ENCODE measurements at places on chromosomes 5 and 9. TPM values are rescaled to one million over a fixed set of nuclear protein-coding genes. Genes with fewer than 3 reads are reported as not detected.

CCIN gene
- total RNA-seq: 1.1 TPM

SPINK6 gene
- not detected for total RNA-seq

CDO1 gene
- 8.6 TPM for total RNA-seq

SPEF2 gene
- total RNA-seq: 2.3 TPM

PCDHB8 gene
- total RNA-seq: 0.18 TPM

AK8 gene
- under 0.01 TPM for total RNA-seq

STPG3 gene
- not detected for total RNA-seq

PFN3 gene
- not detected for total RNA-seq

PLPP7 gene
- 0.54 TPM for total RNA-seq

PCDHAC1 gene
- not detected for total RNA-seq

KIAA1958 gene
- 1.8 TPM for total RNA-seq

TRIM36 gene
- total RNA-seq: 0.18 TPM

PPP3R2 gene
- not detected for total RNA-seq

CEL gene
- total RNA-seq: under 0.01 TPM

INSL6 gene
- total RNA-seq: not detected

NFIB gene
- 2.2 TPM for total RNA-seq

XRCC4 gene
- total RNA-seq: 11.7 TPM

CCDC187 gene
- not detected for total RNA-seq

NR5A1 gene
- total RNA-seq: not detected

GPX3 gene
- 0.28 TPM for total RNA-seq

TRIM41 gene
- 6.9 TPM for total RNA-seq

SHOC1 gene
- not detected for total RNA-seq

ST8SIA4 gene
- total RNA-seq: 0.18 TPM

PCDHAC2 gene
- not detected for total RNA-seq

SPATA6L gene
- 0.28 TPM for total RNA-seq

PDZD2 gene
- not detected for total RNA-seq

CTNNA1 gene
- total RNA-seq: 395 TPM

OR13J1 gene
- not detected for total RNA-seq

ZNF608 gene
- 15.1 TPM for total RNA-seq

THBS4 gene
- 0.83 TPM for total RNA-seq

Data from IMR-90 (cell line).